Stimulated activated naive B cell treated with anti-CD40 and anti-IgM and Interleukin-4, amounts not matched to agents 10 μg/mL and 1 μg/mL and 100 μg/mL, for 72 hours (primary cell): ENCODE measurements at places on chromosomes 12 and 14.

GRCh38 chr12:130587966-130588365, 128.1 kb downstream of the RIMBP2 start:
- no peaks in the 10 kb centered on the region for H3K36me3 ChIP-seq
- no peaks in the 10 kb centered on the region for H3K27me3 ChIP-seq
- no peak for DNase-seq
- no peak overlapping the region for H3K4me3 ChIP-seq
- peaks cover 2% of the 10 kb centered on the region for H3K4me1 ChIP-seq
- no peak overlapping the region for H3K27ac ChIP-seq

DNA sequence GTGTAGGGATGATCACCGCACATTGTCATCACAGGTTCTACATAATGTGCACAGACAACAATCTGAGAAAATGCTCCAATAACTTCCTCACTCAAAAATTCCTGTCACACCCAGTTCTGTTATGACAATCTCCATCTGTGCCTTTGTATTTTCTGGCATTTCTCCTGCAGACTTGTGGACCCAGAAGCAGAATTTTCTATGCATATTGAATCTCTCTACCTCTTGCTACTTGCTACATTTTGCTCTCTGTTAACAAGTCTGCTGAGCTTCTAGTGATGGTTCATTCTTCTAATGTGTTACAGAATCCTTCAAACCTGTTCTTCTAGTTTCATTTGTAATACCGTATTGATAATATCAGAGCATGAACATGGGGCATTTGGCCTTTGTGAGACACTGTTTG, 127.8 kb upstream of the PTPRQ start:
- H3K4me3 ChIP-seq: no peak overlapping the region
- H3K36me3 ChIP-seq: no peaks in the 10 kb centered on the region
- DNase-seq: no peak
- H3K27me3 ChIP-seq: no peaks in the 10 kb centered on the region

DNA sequence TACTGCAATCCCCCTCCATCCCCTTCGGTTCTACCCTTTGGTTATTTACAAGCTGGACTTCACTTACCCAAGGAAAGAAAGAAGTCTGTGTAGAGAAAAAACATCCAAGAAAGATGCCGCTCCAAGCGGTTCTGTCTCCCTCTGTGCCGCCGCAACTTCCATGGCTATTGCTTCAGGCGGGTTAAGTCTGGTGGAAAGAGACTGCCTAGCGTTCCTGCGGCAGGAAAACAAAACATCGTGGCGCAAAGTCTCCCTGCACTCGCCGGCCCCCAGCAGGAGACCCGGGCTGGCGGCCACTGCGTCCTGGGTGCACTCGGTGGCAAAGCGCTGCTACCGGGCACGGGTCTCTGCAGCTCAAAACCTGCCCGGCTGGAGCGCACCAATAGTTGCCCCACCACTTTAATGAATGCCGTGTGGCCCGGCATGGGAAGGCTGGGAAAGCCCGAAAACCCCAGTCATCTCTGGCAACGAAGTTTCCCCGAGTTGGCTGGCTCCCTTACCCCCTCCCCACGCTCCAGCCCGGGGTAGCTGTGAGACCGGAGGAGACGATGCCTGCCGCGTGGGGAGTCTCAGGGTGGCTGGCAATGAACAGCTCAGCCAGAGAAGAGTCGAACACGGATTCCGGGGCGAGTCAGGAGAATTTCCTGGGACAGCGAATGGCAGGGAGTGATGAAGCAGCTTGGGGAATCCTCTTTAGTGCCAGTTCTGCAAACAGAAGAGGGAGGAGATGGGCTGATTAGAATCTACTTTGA, 3.5 kb upstream of the KCNK10 start:
- DNase-seq: no peak
- H3K27ac ChIP-seq: no peak overlapping the region
- peaks cover 65% of the 10 kb centered on the region for H3K27me3 ChIP-seq
- peaks cover 6% of the 10 kb centered on the region for H3K4me1 ChIP-seq

- peaks cover 12% of the 10 kb centered on the region for H3K4me1 ChIP-seq
- no peak overlapping the region for H3K27ac ChIP-seq
- no peak for DNase-seq
- H3K4me3 ChIP-seq: no peak overlapping the region
- no peaks in the 10 kb centered on the region for H3K27me3 ChIP-seq
These were observed 10.8 kb downstream of the TGFB3 start for GRCh38 chr14:75970989-75971388.
